A549 treated with Hydrocortisone at 1 μM for 4 hours (cell line): ENCODE measurements at places on chromosomes 12 and 14. TPM values are rescaled to one million over a fixed set of nuclear protein-coding genes. Genes with fewer than 3 reads are reported as not detected.

Gene ARHGEF25
- 4.2 to 6.7 TPM (median 5.7 TPM) in 5 replicates for total RNA-seq

Gene DTX3
- total RNA-seq, result 16.2 to 18.9 TPM (median 18.6 TPM) in 5 replicates

Gene PRKCH
- 4.6 to 6.6 TPM (median 5.5 TPM) in 5 replicates for total RNA-seq

Gene SCAF11
- total RNA-seq, result 42.2 to 63.3 TPM (median 44.5 TPM) in 5 replicates

Gene SLC10A1
- not detected in 5 replicates for total RNA-seq

Gene C12orf60
- total RNA-seq, result 1.8 to 2.3 TPM (median 2.1 TPM) in 5 replicates

Gene HRK
- 1.3 to 1.7 TPM (median 1.6 TPM) in 5 replicates for total RNA-seq

Gene CYP27B1
- 2.0 to 3.3 TPM (median 2.2 TPM) in 5 replicates for total RNA-seq

Gene SLC7A8
- total RNA-seq, result 1.7 to 3.5 TPM (median 1.8 TPM) in 5 replicates

Gene OSGEP
- 24.7 to 28.8 TPM (median 25.7 TPM) in 5 replicates for total RNA-seq

Gene NXPH4
- 4.1 to 6.0 TPM (median 5.1 TPM) in 5 replicates for total RNA-seq

Gene GRIP1
- total RNA-seq, result 2.6 to 4.2 TPM (median 3.1 TPM) in 5 replicates

Gene PRIMA1
- total RNA-seq, result 0.32 to 0.59 TPM (median 0.43 TPM) in 5 replicates

Gene INSM2
- 0.05 to 0.10 TPM (median 0.05 TPM) in 4 of 5 replicates, not detected in the other for total RNA-seq

Gene SUDS3
- 12.4 to 17.3 TPM (median 14.1 TPM) in 5 replicates for total RNA-seq

Gene NID2
- 24.6 to 41.4 TPM (median 28.0 TPM) in 5 replicates for total RNA-seq

Gene SMOC1
- 15.9 to 22.4 TPM (median 17.8 TPM) in 5 replicates for total RNA-seq

Gene ASIC1
- 5.2 to 5.9 TPM (median 5.6 TPM) in 5 replicates for total RNA-seq
